H9 (cell line): ENCODE measurements at places on chromosomes 6 and 20. TPM values are rescaled to one million over a fixed set of nuclear protein-coding genes. Genes with fewer than 3 reads are reported as not detected.

- DNase-seq, result no peak
Measured at GRCh38 chr6:11330413-11330760, 97.9 kb upstream of the NEDD9 start.

Gene OR2H1
- total RNA-seq, result not detected in 2 replicates

GRCh38 chr20:41412324-41413120, 45.9 kb upstream of the EMILIN3 start:
- no peak for DNase-seq

GRCh38 chr6:2792330-2793110, 27.3 kb downstream of the WRNIP1 start:
- DNase-seq, result no peak

DNA sequence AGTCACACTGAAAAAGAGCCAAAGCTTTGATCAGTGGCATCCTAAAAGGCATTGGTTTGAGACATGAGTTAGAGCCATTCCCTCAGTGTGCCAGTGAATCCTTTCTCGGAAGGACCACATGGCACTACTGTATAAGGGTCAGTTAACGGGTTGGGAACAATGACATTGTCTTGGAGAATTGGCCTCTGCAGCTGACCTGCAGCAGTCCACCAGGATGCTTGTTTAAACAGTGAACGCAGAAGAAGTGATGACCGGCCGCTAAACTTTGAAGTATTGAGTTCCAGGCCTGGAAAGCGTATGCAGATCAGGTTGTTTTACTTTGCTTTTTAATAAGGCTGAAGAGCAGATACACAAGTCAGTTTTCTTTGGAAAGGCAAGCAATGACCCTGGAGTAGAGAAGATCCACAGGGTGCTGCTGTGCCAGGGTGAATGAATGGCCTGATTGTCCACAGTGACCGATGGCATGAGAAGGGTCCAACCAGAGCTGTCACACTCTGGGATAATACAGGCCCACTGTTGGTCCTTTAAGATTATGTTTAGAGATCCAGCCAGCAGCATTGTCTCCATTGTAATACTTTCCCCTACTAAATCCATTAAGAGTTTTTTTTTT, 57.8 kb downstream of the GMPR start:
- no peak for DNase-seq

DNA sequence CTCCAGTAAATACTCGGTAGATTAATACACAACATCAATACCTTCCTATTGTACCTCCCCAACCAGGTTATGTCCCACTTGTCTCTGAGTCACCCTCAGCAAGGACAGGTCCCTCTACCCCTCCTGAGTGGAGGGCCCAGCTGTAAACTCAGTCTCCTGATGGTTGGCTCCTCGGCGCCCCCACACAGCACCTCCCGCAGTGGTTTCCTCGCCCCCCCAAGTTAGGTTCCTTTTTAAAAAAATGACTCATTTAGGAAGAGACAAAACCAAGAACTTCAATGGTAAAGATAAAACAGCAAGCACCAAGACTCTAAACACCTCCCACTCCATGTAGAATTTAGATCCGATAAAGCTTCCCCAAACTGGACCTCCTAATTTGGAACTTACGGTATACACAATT, 83.5 kb downstream of the TRERF1 start:
- no peak for DNase-seq

DNA sequence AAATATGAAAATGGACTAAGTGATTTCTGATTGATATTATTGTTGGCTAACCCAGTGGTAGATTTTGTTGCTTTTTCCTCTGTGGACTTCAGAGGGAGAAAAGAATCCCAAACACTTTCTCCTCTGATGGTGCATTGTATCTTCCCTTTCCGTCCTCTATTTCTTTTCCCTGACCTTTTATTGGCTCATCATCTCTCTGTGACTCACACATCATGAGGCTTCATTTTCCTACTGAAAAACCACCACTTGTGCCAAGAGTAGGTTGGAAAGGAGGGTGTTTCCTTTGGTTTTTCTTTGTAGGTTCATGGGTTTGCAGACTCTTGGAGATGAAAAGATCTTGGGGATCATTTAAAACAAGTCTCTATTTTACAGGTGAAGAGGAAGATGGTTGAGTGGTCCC, 311.7 kb upstream of the JAG1 start:
- DNase-seq, result no peak

Gene RIPOR3
- 0.46 and 0.48 TPM in 2 replicates for total RNA-seq

Gene ADGB
- not detected in 2 replicates for total RNA-seq

Gene IL20RA
- 0.55 and 0.74 TPM in 2 replicates for total RNA-seq

Gene RBPJL
- total RNA-seq, result 0.28 TPM in 1 of 2 replicates, not detected in the other

DNA sequence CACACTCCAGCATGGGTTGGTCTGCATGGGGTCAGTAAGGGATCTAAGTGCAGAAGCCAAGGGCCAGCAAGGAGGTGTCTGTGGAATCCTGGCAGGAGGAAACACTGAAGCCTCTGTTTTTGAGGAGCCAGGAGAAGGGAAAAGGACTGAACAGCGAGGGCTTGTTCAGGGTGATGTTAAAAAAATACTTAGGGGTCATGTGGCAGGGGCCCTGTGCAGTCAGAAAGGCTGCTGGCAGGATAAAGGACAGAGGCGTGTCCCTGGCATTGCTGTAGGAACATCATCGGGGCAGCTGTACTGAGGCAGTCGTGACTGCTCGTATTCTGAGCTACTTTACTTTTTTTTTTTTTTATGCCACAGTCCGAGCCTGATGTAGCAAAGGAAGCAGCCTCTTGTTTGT, 127.1 kb upstream of the ZFP64 start:
- no peak for DNase-seq
